ENCODE measurements at places on chromosomes 2 and 18.

DNA sequence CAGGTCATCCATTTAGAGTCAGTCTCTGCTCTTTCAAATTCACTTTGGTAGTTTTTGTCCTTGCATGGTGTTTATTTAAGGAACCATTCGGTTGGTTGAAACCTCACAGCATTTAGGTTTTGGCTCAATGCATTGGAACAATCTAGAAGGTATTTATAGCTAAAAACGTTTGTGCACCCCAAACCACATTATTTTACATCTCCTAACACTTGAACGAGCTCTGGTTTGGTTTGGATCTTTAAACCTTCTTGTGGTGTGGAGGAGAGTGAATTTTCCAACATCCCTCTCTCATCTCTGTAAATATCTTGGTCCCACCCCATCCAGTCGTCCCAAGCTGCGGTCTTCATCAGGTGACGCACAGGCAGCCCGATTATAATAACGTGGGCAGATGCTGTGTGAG lies 287.9 kb downstream of the LPIN1 start:
- DNase-seq, result no peak

GRCh38 chr2:163175294-163175693 lies 336.7 kb upstream of the KCNH7 start:
- DNase-seq, result no peak

DNA sequence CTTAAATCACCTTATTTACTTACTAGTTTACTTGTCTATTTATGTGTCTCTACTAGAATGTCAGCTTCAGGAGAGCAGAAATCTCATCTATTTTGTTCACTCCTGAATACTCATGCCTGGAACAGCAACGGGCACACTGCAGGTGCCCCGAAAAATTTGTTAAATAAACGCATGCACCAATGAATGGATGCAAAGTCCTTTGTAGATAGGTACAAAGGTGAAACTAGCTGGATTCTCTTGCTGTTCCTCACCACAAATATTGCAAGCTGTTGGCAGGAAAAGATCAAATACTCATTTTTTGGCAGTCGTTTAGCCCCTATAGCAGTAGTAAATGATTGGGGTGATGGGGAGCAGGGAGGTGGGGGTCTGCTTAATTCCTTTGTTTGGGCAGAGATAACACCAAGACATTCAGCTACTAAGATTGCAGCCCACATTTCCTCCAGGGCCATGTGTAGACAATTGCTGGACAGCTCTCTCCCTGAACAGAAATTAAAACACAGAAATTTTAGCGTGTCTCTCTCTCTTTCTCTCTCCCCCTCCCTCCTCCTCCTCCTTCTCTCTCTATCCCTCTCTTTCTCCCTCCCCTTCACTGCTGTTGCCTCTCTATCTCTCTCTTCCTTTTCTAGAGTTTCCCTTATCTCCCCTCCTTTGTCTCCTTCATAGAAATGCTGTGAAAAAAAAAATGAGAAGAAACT lies 5.4 kb downstream of the MARCHF4 start:
- no peak for DNase-seq

- DNase-seq, result no peak
Observed at GRCh38 chr18:68608851-68609490, 105.9 kb downstream of the TMX3 start.

DNA sequence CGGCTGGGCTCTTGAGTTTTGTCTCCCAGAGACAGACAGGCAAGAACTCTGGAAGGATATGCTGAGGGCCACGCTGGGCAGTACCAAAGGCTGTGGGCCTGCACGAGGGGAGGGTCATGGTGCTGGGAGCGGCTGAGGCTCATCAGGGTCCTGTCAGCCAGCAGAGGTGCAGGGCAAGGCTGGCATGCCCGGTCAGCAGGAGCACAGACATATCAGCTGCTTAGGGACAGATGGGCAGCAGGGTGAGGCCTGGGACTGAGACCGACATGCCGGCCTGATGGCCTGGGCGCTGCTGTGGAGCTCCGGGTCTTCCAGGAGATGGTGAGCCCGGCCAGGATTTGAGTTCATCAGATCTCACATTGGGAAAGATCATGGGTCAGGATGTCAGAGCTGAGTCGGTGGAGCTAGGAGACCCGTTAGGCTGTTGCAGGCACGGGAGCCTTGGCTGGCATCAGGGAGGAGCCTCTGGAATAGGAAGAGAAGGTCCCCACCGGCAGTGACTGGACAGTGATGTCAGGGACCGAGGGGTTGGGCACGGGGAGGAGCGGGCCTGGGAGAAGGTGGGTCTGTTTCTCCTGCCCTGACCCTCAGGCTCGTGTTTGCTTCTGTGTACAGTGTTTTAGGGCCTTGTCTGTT lies 18.8 kb downstream of the CNDP2 start:
- no peak for DNase-seq

DNA sequence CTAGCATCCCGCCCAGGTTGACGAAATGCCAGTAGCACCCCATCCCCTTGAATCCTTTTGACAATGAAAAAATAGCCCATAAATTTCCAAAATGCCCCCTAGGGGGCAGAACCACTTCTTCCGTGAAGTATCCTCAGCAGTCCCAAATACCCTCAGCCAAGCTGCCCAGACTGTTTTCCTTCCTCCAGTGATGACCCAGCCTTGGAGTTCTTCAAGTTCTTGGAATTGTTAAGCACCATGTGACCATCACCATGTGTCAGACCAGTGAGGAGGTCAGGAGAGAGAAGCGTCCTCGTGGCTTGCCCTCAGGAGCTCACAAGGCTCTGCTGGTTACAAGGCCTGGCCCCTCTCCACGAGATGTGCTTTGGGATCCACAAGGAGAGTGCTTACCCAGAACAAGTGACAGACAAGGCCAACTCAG lies 1.4 kb upstream of the SLC23A3 start:
- no peak for DNase-seq

Data from stimulated activated CD8-positive, alpha-beta memory T cell treated with anti-CD3 and anti-CD28 coated beads, Interleukin-4, amount 100 ng/mL, for 48 hours (primary cell).